Naive thymus-derived CD4-positive, alpha-beta T cell (primary cell): ENCODE measurements at places on chromosomes 3 and 15. TPM values are rescaled to one million over a fixed set of nuclear protein-coding genes. Genes with fewer than 3 reads are reported as not detected.

TM4SF18 gene
- not detected for total RNA-seq

ITGA11 gene
- total RNA-seq = not detected

LEO1 gene
- total RNA-seq = 30.1 and 30.6 TPM in 2 replicates

NOX5 gene
- 0.05 TPM for total RNA-seq

NKIRAS1 gene
- total RNA-seq = 3.2 TPM

CLEC3B gene
- 0.59 TPM for total RNA-seq

SORD gene
- 6.4 TPM for total RNA-seq

CCR8 gene
- total RNA-seq = not detected

SPTSSB gene
- not detected for total RNA-seq

PKM gene
- 329 TPM for total RNA-seq

ATP6V1A gene
- total RNA-seq = 28.1 TPM

ECE2 gene
- not detected for total RNA-seq

PRSS50 gene
- total RNA-seq = not detected in 2 replicates

SLC2A2 gene
- not detected for total RNA-seq

CLDN1 gene
- 0.08 TPM for total RNA-seq

SPTBN5 gene
- total RNA-seq = 1.4 TPM

ZKSCAN7 gene
- 1.7 TPM for total RNA-seq

ALPK3 gene
- total RNA-seq = 0.20 TPM
